Cardiac septum (tissue), 1 donor: ENCODE measurements at places on chromosomes 7 and 10. TPM values are rescaled to one million over a fixed set of nuclear protein-coding genes. Genes with fewer than 3 reads are reported as not detected.

CPN1 gene
- not detected for total RNA-seq

- DNase-seq = no peak
Observed at GRCh38 chr7:117871778-117872538, 1.3 kb downstream of the CTTNBP2 start.

CPXM2 gene
- 11.2 TPM for total RNA-seq

CH25H gene
- 1.00 TPM for total RNA-seq

CALCR gene
- not detected for total RNA-seq

GRCh38 chr7:13981070-13981469 lies 8.4 kb downstream of the ETV1 start:
- no peak for DNase-seq

GRCh38 chr7:98617960-98618418 lies 904 bp downstream of the NPTX2 start:
- no peak for DNase-seq

DNA sequence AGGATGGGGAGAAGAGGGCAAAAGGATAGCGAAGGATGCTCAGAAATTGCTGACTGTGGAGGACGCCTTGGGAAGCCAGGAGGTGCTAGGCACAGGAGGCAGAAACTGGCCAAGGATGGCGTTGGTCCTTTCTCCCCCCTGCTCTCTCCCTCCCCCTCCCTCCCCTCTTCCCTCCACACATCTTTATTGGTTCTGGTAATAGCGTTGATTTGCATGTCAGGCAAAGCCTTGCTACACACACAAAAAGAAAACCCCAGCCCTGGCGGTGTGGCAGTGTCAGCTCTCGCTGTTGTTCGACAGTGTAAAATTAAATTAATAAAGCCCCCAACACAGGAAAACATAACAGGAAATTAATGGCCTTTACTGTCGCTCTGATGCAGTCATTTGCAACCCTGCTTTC lies 47.2 kb downstream of the PAX2 start:
- no peak for DNase-seq

DNA sequence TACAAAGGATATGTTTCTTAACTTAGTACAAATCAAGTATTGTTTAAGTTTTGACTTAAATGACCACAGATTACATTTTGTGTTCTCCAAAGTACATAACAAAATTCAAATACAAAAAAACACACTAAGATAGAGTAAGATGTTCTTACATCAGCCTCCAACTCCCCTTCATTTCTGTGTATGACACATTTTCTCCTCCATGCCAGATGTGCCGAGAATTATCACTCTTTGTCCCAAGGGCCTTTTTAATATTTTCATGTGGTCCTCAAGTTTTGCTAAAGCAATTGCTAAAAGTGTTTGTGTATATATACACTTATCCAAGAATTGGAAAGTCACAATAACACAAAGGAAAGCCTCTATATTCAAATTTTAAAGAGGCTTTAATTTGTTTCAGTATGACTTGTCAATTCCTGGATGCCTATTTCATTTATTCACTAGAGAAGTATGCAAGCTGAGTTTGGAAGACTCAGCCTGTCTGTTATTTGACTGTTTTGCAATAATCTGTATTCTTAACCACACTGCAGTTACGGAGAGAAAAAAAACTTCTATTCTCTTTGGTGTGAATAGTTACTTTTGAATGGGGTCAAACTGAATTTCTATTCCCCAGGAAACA lies 586.4 kb upstream of the SEMA3D start:
- DNase-seq = no peak

DNA sequence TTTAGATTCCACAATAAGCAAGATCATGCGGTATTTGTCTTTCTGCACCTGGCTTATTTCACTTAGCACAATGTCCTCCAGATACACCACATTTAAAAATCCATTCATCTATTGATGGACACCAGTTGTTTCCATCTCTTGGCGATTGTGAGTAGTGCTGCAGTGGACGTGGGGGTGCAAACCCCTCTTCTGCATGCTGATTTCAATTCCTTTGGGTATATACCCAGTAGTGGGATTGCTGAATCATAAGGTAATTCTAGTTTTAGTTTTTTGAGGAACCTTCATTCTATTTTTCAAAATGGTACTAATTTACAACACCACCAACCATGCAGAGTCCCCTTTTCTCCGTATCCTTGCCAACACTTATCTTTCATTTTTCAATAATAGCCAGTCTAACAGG lies 2.0 kb upstream of the ASB10 start:
- DNase-seq = no peak

TMEM213 gene
- not detected for total RNA-seq

GRCh38 chr7:106681815-106682495 lies 21.0 kb upstream of the CCDC71L start:
- DNase-seq = no peak

- DNase-seq = no peak
Observed at GRCh38 chr10:70359017-70359550, 23.3 kb downstream of the LRRC20 start.

GRCh38 chr10:48309711-48310226 lies 3.3 kb downstream of the MAPK8 start:
- DNase-seq = no peak

DNA sequence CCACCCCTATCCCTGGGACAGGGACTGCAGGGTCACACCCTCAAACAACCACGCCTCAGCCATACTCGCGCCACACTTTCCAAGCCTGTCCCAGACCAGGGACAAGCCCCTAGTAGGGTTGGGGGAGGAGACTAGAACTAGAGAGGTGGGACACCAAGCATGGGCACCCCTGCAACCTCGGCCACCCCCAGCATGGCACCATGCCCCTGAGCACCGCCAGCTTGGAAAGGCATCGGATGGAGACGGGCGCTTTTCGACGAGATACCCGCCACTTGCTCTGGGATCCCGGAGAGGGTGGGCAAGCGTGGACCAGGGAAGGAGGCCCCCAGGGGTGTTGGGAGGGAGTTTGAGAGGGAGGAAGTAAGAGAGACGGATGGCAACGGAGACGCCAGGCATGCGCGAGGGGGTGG lies 13.1 kb upstream of the KMT2E start:
- no peak for DNase-seq

- no peak for DNase-seq
Observed at GRCh38 chr10:75426880-75427279, 4.5 kb upstream of the LRMDA start.

DNA sequence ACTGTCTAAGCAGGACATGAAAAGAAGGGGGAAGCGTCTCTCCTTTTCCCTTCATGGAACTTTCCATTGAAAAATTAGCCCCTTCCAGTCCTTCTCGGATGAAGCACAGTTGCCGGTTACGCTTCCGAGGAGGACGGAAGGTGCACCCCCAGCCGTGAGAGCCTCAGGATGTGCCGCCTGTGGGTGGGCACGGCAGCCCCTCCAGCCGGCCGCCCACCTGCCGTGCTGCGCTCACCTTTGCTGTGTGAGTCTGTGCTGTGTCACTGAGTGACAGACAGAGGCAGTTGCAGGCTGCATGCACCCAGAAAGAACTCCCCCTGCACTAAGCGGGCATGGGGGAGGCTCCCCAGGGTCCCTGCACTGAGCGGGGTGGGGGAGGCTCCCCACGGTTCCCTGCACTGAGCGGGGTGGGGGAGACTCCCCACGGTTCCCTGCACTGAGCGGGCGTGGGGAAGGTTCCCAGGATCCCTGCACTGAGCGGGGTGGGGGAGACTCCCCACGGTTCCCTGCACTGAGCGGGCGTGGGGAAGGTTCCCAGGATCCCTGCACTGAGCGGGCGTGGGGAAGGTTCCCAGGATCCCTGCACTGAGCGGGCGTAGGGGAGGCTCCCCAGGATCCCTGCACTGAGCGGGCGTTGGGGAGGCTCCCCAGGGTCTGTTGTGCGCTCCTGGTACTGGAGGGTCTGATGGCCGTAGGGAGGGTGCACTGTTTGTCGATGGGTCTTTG lies 74.2 kb downstream of the DNAJB6 start:
- DNase-seq = no peak

DNA sequence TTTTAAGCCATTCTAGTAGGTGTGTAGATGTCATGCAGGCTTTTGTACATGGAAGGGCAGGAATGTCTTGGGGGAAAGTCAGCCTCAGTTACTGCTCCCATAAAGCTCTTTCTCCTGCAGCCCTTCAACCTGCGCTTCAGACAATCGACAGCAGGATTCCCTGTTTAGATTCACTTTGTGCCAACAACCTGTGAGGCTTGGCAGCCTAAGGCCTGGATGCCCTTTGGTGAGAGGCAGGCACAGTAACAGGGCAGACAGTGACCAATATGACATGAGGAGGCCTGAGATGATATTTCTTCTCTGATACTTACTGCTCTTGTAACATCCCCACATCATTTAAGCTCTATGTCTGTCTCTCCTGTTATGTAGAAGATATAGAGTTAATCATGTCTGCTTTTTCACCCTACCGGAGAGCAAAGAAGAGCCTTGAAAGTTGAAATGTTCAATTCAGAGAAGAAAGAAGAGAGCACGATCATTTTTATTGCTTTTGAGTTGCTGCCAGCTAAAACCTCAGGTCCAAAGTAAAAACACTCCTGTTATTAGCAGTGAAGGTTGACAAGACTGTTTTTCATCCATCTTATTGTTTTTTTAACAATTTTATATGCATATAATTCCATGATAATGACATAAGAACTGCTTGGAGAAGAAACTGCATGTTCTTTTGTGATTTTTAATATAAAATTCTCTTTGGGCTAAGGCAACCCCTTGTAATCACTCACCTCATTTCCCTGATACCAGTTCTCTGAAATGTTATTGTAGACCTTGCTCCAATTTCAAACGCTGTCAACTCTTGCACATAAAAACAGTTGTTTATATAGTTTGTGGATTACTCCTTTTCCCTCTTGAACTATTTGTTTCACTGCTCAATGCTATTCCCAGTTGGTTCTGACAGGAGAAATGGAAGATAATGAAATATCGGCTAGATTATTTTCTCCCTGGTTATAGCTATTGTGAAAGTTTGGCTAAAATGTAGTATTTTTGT lies 140.9 kb downstream of the GALNT17 start:
- DNase-seq = no peak

- no peak for DNase-seq
Observed at GRCh38 chr7:37046531-37047079, 322.3 kb upstream of the AOAH start.

DNA sequence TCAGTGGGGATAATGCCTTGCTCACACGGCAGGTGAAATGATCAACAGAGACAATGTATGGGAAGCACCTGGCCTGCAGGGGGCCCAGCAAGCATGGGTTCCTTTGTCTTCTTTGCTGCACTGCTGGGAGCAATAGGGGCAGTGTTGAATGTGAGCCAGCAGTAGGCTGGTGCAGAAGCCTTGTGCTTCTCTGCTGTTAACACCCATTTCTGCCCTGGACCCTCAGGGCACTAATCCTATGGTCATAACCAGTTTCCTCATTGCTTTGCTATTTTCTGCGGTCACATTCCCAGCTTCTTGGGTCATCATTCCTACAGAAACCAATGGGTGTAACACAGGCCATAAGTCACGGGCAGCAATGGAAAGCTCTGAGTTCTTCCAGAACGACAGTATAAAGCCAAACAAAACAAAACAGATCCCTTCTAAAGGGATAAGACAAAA lies 10.9 kb upstream of the LGI1 start:
- DNase-seq = no peak

CPA1 gene
- not detected for total RNA-seq

GRCh38 chr10:84089162-84089561 lies 50.1 kb upstream of the GHITM start:
- DNase-seq = no peak

FAM24B gene
- total RNA-seq = 0.43 TPM

ITPRID1 gene
- not detected for total RNA-seq

PTPN20 gene
- total RNA-seq = 16.3 TPM

DNA sequence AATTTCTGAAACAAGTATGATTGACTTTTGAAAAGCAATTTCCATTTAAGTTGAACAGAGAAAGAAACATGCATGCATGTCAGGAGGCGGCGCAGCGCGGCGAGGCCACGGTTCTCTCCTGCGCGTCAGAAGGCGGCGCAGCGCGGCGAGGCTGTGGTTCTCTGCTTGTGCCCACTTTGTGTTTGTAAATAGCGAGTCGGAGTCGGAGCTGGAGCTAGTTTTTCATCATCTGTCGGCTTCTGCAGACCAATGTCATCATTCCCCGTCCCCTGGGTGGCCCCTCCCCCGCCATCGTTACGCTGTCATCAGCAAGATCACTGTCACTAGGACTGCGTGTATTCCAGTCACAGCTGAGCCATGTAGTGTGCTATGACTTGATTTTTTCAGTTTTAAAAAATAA lies 49.2 kb downstream of the INPP5A start:
- no peak for DNase-seq

LRRN3 gene
- total RNA-seq = 0.40 TPM

MARCHF5 gene
- 32.1 TPM for total RNA-seq

- no peak for DNase-seq
Observed at GRCh38 chr7:8360564-8361153, 72.8 kb upstream of the NXPH1 start.

DNA sequence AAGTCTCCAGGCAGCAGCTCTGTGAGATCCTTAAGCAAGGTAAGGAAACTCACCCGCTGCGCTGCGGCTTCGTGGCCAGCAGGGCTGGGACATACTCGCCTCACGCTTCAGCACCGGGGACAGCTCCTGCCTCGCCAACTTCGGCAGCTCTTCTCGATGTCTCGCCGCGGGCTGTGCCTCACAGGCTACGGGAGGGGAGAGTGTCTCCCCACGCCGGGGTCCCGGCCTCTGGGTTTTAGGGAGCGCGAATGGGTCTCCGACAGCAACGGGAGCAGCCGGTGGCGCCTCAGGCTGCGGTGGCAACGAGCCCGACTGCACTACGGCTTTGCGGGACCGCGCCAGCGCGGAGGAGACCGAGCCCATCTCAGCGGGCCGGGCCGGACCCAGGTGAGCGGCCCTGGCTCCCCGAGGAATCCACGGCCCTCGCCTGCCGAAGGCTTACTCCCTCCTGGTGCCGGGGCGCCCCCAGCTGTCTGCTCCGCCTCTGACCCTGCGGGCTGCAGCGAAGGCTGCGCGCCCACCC lies 62.4 kb downstream of the LSM5 start:
- no peak for DNase-seq

C10orf53 gene
- total RNA-seq = not detected

- no peak for DNase-seq
Observed at GRCh38 chr7:22572937-22573336, 72.9 kb upstream of the STEAP1B start.

COL13A1 gene
- total RNA-seq = 9.5 TPM

- no peak for DNase-seq
Observed at GRCh38 chr7:44587843-44588711, 6.0 kb upstream of the TMED4 start.

COL28A1 gene
- 0.51 TPM for total RNA-seq

DNA sequence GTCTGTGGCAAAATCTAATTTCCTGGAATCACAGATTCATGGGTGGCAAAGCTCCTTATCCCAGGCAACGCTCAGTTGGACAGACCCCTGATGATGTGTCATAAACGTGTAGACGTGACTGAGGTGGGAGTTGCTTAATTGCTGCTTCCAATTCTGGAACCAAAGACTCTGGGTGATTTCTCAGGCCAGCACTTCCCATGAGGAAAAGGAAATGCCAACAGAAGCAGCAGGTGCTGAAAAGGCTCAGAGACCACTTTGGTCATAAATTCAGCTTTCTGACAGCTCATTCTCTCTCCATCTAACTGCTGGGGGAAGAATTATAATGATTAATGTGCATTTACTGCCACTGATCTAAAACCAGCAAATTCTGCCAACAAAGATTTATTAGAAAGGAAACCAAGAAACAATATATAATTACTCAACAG lies 88.7 kb downstream of the OSBPL3 start:
- no peak for DNase-seq
